Jurkat, Clone E6-1 (cell line): ENCODE measurements at places on chromosomes 2 and 18.

DNA sequence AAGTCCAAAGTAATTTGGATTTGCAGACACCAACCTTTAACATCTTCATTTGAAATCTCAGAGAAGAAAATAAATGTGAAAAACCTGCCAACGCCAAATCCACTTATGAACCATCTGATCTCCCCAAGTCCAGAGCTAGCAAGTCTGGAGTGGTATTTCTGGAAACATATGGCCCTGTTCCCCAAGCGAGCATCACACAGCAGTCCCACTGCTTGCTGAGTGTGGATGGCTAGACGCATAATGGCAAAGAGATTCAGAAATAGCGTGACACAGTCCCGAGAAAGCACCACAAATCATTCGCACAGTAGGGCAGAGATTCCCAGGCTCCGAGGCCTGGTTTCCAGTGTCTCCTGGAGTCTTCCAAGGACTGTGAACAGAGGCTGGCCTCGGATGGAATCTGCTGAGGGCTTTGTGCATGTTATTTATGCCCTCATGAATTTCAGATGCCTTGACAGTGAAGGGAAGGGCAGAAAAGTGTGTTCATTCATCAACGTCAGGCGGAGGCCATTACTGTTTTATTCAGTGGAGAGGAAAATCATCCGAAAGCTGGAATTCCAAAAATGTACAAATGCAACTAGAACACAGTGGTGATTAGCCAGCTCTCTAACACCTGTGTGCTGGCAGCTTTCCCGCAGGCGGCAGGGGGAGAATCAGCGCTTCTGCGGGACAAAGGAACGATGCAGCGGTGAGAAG is 417.0 kb downstream of the EIPR1 start:
- DNase-seq: no peak

- DNase-seq: no peak
Observed at GRCh38 chr18:79424008-79424565, 28.4 kb downstream of the NFATC1 start.

GRCh38 chr2:102470168-102470567 is 2.9 kb upstream of the SLC9A4 start:
- DNase-seq: no peak

- DNase-seq: no peak
Observed at GRCh38 chr2:189157456-189157855, 22.1 kb downstream of the COL5A2 start.

DNA sequence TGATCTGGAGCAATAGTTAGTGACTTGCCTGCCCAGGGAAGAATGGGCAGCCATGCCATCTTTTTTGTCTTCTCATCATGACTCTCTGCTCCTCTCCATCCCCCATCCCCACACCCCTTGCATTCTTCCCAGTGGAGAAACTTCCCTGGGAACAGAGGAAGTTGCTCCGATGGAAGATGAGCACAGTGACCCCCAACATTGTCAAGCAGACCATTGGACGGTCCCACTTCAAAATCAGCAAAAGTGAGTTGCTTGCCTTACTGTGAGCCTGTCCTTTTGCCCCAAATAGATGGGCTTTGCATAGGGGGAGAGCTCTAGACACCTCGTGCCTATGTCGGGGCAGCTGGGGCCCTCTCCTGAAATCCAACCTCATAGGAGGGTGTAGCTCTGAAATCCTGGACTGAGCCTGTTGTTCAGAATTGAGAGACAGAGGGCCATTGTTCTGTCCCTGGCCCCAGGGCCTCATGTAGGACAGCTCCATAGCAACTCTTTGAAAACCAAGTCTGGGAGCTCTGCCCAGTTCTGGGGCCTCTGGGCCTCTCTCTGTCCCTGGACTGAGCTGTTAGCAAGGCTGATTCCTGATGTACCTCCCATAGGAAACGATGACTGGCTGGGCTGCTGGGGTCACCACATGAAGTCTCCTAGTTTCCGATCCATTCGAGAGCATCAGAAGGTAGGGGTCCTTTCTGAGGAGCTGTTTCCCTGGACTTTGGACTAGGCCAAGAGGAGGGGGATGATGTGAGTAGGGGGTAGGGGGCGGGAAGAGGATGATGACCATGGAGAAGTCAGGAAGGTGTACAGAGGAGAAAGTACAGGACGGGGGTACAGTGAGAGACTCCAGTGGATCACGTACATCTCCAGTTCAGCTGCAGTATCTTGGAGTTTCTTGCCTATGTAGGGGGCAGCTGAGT is 35.2 kb downstream of the TTLL4 start:
- no peak for DNase-seq

DNA sequence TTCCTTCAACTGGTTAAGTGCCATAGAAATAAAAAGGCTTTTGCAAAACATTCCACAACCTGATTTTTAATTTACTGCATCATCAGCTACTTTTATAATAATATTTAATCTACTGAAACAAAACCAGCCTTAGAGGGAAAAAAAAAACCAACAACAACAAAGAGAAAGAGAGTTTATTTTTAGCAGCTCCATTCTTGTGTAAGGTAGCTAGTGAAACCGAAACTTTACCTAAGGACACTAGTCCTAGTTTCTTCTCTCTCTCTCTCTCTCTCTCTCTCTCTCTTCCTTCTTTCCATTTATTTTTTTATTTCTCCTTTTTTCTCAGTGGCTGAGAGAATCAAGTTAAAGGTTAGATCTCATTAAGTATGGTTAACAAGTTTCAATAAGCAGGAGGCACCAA is 21.4 kb downstream of the EN1 start:
- no peak for DNase-seq

GRCh38 chr2:117760916-117761315 is 53.6 kb upstream of the DDX18 start:
- DNase-seq: no peak

- no peak for DNase-seq
Observed at GRCh38 chr2:227503433-227504406, 31.8 kb downstream of the AGFG1 start.

GRCh38 chr2:226829721-226830631 is 5.9 kb upstream of the RHBDD1 start:
- no peak for DNase-seq

GRCh38 chr2:206225435-206226232 is 48.8 kb upstream of the ZDBF2 start:
- no peak for DNase-seq

GRCh38 chr2:226155093-226155875 is 644.3 kb downstream of the IRS1 start:
- DNase-seq: no peak
